ENCODE measurements at places on chromosomes 1 and 21.

- DNase-seq = no peak
Observed at GRCh38 chr21:17343055-17343454, 169.8 kb upstream of the CXADR start.

DNA sequence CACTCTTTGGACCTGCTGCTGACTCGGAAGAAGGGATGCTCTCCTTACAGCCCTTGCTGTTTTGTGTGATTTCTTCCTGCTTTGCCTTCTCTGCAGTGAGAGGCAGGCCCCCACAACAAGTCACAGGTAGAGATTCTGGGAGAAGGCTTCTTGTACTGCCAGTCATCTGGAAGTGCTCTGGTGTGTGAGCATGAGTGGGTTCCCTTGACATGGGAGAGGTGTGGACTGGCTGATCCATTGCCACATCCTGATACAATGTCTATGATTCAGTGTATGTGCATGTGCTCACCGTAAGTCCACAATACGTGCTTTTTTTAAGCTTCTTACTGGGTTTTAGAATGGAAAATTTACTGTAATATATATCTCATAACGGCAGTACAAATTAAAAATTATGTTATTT lies 46.0 kb upstream of the PLA2G4A start:
- no peak for DNase-seq

DNA sequence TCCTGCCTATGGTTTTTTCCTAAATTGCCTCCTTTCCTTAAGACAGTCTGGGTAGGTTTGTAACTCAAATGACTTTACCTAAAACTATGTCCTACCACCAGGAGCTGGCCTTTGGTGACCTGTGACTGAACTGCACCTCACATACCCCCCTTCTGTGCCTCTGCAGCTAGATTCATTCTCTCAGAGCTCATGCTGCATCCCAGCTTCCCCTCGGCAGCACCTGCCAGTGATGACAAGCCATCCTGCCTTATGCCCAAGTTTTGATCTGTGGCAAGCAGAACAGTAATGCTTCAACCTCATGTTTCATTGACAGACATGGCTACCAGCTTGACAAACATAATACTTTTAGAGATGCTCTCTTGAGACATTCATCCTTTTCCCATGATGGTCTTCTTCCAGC lies 141.9 kb downstream of the TSEN15 start:
- DNase-seq = no peak

GRCh38 chr1:168921629-168922028 lies 184.9 kb upstream of the ATP1B1 start:
- no peak for DNase-seq

- no peak for DNase-seq
Observed at GRCh38 chr1:155909894-155910293, 1.3 kb downstream of the RIT1 start.

DNA sequence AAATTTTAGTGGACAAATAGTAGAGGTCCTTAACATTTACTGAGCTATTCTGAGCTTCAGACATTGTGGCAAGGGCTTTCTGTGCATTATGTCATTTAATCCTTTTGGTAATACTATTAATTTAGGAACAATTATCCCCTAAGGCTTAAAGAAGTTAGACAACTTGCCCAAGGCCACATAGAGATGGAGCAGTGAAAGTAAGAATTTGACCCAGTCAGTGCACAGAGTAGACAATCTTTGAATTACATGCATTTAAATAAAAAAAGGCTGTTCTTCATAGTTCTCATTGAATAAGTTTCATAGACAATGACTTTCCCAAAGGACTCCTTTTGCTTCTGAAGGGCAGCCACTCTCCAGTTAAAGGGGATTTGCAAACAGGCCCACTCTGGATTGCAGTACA lies 142.7 kb downstream of the RUNX1 start:
- no peak for DNase-seq

GRCh38 chr1:55170426-55170825 lies 44.7 kb downstream of the USP24 start:
- no peak for DNase-seq

GRCh38 chr1:113197719-113198330 lies 124.8 kb downstream of the LRIG2 start:
- no peak for DNase-seq

DNA sequence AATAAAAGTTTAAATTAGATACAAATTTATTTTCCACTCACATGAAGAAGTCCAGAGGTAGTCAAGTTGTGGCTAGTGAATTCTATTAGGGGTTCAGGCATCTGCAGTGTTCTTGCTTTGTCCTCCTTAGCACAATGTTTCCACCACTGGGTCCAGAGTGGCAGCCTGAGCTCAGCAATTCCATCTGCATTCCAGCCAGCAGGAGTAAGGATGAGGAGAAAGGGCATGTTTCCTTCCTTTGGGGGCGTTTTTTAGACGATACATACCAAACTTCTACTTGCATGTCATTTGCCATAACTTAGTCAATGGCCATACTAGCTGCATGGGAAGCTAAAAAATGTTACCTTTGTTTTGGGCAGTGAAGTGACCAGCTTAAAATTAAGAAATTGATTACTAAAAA lies 98.5 kb upstream of the VANGL1 start:
- DNase-seq = no peak

GRCh38 chr1:84635429-84635828 lies 54.8 kb downstream of the SSX2IP start:
- DNase-seq = no peak

DNA sequence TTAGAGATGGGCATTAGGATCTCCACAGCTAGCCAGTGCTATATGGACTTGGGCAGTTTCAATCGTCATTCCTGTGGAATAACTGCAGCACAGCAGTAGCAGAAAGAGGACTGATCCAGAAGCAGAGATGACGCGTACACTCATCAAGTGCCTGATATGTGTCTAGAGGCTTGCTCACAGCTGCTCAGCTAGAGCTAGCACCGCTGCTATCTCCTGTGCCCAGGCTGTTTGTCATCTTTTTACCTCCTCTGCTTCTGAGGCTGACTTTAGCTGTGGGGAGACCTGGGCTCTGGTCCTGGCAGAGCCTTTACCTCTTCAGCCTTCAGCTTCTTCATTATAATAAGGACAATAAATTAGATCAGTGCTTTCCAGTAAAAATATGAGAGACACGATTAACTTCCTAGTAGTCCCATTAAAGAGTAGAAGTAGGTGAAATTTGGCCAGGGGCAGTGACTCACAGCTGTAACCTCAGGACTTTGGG lies 5.3 kb downstream of the TENT5C start:
- DNase-seq = no peak

DNA sequence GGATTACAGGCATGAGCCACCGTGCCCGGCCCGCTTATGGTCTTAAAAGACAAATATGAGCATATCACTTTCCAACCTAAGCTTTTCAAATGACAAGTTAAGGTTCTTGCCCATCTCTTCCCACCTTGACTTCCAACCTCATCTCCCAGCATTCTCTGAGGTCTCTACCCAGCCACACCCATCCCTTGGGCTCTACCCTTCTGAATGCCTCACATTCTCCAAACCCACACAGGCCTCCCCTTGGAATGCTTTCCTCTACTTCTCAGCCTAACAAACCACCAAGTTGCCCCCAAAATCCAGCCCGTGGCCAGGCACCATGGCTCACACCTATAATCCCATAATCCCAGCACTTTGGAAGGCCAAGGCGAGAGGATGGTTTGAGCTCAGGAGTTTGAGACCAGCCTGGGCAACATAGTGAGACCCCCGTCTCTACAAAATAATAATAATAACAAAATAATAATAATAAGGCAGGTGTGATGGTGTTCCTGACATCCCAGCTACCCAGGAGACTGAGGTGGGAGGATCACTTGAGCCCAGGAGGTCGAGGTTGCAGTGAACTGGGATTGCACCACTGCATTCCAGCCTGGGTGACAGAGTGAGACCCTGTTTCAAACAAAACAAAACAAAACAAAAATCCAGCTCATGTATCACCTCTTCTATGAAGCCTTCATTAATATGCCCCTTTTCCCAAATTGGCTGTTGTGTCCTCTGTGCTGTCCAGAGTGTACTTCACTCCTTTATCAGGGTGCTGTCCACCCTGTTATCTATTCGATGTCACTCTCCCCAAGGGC lies 11.2 kb downstream of the DCST2 start:
- no peak for DNase-seq

GRCh38 chr1:13808729-13809131 lies 108.7 kb downstream of the PRDM2 start:
- DNase-seq = no peak

GRCh38 chr21:34890724-34891612 lies 158.1 kb downstream of the RUNX1 start:
- no peak for DNase-seq

All from progenitor cell of endocrine pancreas (in vitro differentiated cells).